ENCODE measurements at places on chromosomes 4 and X.

DNA sequence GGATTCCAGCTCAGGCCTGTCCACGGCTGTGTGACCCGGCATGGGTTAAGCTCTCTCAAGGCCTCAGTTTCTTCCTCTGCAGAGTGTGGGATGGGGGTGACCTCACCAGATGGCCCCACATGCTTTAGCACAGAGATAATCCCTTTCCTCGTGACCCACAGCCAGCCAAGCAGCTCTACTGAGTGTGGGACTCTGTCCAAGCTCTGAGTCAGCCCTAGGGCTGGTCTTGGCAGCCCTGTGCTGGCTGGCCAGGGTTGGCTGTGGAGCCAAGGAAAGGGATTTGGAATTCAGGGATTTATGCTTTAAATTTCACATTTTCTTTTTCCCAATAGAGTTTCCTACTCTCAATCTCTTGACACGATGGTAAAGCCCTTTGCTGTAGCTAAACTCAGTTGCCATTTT is 19.7 kb upstream of the SPON2 start:
- DNase-seq = peak; percentile 95

- no peak for DNase-seq
Measured at GRCh38 chr4:58962424-58962823, 1852.2 kb upstream of the IGFBP7 start.

- DNase-seq = no peak
Measured at GRCh38 chrX:120752431-120753082, 122.7 kb upstream of the C1GALT1C1 start.

DNA sequence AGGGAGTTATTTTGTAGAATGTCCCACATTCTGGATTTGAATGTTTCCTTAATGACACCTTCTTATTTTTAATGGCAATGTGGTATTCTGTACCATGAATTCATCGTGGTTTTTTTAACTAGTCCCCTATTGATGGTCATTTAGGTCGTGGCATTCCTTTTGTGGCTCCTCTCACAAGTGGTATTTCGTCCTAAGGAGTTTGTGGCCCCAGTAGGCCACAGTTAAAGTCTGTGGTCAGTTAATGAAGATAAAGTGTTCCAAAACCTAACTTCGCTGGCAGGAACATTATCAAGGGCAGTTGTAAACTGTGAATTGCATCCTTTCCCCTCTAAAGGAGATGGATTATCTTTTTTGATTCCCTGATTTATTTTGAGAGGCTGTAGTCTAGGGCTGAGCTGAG is 133.2 kb downstream of the TMEM164 start:
- DNase-seq = no peak

DNA sequence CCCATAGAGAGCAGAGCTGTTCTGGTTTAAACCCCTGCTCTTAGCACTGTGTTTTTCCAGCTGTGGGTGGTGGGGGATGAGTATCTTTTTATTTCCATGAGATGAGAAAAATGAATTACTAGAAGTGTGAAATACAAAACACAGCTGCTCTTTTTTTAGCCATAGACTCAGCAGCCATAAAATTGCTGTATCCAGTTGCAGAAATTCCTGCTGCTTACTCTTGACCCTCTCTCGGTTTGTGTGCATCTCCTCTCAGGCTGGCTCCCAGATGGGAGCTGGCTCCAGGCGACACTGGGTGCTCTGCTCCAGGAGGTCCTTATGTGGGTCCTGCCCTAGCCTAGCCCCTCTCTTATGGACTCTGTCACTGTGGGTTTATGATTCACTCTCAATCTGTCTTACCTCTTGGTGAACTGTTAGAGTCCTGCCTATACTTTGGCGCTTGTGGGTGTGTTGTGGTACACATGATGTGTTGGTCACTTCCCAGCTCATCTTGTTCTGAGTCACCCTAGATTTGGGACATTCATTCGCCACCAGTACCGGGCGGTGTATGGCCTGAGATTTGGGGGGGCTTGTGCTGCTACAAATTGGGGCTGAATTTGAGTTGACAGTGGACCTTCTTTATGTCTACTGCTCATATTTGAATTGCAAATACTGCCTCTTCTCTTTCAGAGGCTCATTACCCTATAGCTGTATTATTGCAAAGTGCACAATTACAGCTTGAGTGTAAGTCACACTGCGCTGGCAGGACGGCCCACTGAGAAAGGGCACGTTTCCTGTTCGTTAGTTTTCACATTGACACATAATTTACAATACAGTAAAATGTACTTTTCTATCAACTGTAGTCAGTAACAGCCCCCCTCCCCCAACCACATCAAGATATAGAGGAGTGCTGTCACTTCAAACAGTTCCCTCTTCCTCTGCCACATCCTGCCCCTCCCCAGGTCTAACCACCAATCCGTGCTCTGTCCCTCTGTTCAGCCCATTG is 46.9 kb upstream of the MSANTD1 start:
- DNase-seq = peak; percentile 20
